ENCODE measurements at places on chromosomes 13 and 19.

GRCh38 chr19:35261356-35262100 is 7.2 kb upstream of the USF2 start:
- no peak for DNase-seq

DNA sequence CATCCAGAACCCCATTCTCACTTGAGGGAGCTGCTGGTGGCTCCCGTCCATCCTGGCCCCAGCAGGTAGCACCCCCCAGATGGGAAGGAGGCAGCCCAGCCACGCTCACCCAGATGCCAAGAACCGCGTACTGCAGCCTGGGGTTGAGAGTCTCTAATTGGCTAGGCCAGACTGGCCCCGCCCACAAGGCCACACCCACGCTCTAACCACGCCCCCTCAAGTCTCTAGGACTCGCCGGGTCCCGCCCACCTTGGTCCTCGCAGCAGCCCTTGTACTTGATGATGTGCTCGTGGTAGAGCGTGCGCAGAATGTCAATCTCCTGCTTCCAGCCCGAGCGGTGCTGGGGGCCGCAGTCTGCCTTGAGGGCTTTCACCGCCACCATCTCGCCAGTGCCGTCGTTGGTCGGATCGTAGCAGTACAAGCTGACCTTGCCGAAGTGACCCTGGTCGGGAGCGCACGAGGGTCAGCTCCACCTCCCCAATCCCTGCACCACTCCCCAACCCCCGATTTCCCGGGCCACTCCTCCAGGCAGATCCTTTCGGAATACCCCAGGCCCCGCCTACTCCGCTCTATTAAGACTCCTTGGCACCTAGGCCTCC is 14.5 kb upstream of the ICAM3 start:
- peak; percentile 82 for DNase-seq

- DNase-seq = no peak
Observed at GRCh38 chr13:28464861-28465460, 30.0 kb downstream of the FLT1 start.

DNA sequence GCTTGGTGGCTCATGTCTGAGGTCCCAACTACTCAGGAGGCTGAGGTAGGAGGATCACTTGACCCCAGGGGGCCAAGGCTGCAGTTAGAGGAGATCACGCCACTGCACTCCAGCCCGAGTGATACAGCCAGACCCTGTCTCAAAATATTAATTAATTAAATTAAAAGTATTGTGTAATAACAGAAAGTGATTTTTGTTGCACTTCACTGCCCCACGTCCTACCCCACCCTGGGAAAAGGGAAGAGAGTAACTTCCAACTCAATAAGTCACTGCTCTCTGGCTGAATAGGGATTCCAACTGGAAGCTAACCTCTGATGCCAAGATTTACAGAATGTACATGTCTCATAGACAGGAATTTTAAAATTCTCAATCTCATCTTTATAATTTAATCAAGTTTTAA is 47.2 kb downstream of the ZNF611 start:
- no peak for DNase-seq

DNA sequence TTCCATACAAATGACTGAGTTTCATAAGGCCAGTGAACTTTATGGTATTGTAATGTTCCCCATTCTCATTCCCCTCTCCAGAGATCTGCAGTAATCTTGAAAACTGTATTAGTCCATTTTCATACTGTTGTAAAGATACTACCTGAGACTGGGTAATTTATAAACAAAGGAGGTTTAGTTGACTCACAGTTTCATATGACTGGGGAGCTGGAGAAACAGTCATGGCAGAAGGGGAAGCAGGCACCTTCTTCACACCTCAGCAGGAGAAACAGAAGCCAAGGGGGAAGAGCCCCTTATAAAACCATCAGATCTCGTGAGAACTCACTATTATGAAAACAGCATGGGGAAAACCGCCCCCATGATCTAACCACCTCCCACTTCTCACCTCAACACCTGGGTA is 318.7 kb upstream of the KLF12 start:
- no peak for DNase-seq

- DNase-seq = no peak
Observed at GRCh38 chr19:45191375-45191774, 12.8 kb downstream of the BLOC1S3 start.

- peak; percentile 91 for DNase-seq
Observed at GRCh38 chr19:16969135-16969534, 57.5 kb downstream of the CPAMD8 start.

DNA sequence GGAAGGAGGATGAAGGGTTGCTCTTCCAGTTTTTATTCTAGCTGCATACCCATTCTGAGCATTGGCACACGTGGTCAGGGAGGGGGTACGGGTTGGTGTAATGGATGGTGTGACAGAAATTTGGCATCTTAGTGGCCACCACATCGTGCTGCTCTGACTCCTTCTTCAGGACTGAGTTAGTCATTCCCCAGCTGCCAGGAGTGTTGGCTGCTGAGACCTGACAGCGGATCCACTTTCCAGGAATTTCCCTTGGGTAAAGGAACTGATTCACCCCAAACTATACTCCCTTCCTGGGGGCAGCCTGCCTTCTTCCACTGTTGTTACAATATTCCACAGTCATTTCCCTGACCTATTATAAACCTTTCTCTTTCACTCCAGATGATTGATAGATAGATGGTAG is 595.5 kb upstream of the KLHL1 start:
- no peak for DNase-seq

GRCh38 chr19:34319785-34320184 is 45.2 kb upstream of the GPI start:
- DNase-seq = no peak

DNA sequence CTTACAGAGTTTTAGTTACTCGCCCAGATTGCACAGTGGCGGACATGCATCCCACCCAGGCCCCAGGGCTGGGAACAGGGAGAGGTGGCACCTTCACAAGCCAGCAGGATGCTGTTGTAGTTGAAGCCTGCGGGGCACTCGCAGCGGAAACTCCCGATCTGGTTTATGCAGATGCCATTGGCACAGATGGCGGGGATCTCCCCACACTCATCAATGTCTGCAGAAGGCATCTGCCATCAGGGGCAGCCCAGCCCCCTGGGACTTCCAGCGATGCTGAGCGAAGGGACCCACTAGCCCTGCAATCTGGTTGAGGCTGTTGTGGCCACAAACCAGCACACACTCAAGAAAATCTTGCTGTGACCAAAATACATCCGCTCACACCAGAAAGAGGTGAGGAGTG is 44.6 kb downstream of the CCL25 start:
- DNase-seq = no peak
